IMR-90 (cell line): ENCODE measurements at places on chromosomes 16 and 17.

DNA sequence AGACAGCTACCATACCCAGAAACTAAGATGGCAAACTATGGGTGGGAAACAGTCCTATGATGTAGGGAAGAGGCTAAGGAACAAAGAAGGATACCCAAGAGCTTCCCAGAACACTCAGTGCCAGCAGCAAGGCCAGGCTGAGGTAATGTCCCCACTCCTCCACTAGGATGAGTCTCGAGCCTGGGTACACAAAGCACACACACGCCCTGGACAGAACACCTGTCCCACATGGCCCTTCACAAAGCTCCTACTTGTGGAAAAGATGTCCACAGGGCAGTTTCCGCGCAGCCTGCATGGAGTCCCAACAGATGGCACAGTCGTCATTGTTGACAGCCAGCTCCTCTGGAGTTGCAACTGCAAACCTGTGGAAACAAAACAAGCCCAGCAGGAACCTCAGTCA lies 23.9 kb downstream of the AMFR start:
- no peak overlapping the region for H3K27ac ChIP-seq
- DNase-seq: no peak
- H3K4me1 ChIP-seq: no peaks in the 10 kb centered on the region
- H3K27me3 ChIP-seq: no peaks in the 10 kb centered on the region

DNA sequence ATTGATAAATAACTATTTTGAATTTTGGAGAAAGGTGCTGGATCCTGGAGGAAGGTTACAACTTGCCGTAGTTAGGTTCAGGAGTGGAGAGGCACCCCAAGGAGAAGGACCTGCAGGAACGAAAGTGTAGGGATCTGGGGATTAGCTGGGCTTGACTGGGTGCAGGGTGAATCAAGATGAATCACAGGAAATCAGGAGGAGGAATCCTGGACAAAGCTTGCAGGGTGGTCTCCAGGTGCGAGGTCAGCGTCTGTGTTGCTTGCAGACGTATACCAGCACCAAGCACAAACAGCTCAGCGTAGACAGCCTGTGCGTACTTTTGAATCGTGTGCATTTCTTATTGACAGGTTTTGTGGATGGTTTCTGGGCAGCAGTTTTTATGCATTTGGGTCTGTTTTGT lies 144.3 kb downstream of the MSI2 start:
- peak; percentile 17 for DNase-seq
- peaks cover 8% of the 10 kb centered on the region; the same call in 1 of the 2 replicates for H3K36me3 ChIP-seq
- no peak overlapping the region for H3K4me3 ChIP-seq
- peaks cover 3% of the 10 kb centered on the region for H3K4me1 ChIP-seq
- H3K27me3 ChIP-seq: no peaks in the 10 kb centered on the region
- H3K27ac ChIP-seq: no peak overlapping the region

GRCh38 chr16:84180519-84181140 lies 6.2 kb downstream of the TAF1C start:
- H3K4me1 ChIP-seq: peaks cover 15% of the 10 kb centered on the region
- DNase-seq: no peak
- H3K36me3 ChIP-seq: peaks cover 56% of the 10 kb centered on the region
- H3K27ac ChIP-seq: no peak overlapping the region

DNA sequence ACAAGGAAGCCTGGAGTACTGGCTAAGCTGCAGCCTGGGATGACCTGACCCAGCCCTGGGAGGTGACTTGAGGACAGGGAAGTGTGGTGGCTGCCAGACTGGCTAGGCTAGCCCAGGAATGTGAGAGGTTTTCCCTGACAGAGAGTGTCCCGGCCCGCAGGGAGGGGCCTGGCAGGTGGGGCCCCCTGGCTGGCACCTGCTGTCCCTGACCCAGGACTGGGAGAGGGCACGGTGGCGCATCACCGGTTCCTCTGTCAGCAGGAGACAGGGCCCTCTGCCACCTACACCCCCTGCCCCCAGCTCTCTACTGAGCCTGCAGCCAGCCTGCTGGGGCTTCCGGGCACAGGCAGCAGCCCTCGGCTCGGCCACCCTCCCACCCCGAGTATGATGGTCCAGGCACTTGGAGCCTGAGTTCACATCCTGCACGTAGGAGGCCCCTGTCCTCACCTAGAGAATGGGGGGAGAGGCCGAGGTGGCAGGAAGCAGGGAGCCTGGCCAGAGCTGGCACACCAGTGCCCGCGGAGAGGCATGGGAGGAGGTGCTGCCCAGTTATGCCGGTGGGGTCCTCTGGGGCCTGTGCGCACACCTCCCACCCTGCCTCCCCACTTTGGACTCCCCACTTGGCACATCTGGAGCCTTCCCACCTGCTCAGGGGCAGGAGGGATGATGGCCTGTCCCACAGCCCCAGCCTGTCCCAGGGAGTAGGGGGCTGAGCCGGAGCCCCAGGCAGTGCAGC lies 528 bp downstream of the PRSS27 start:
- H3K27me3 ChIP-seq: peaks cover 1% of the 10 kb centered on the region; the same call in 1 of the 2 replicates
- no peak overlapping the region for H3K27ac ChIP-seq
- H3K4me3 ChIP-seq: no peak overlapping the region
- no peak for DNase-seq
- H3K36me3 ChIP-seq: no peaks in the 10 kb centered on the region

GRCh38 chr17:15981208-15981607 lies 18.3 kb downstream of the ZSWIM7 start:
- DNase-seq: no peak
- no peaks in the 10 kb centered on the region for H3K27me3 ChIP-seq
- peak overlapping the region; percentile 85; the same call in 1 of the 2 replicates for H3K27ac ChIP-seq
- peaks cover 14% of the 10 kb centered on the region for H3K36me3 ChIP-seq
- H3K4me3 ChIP-seq: no peak overlapping the region
